ENCODE measurements at places on chromosomes 2 and 18.

DNA sequence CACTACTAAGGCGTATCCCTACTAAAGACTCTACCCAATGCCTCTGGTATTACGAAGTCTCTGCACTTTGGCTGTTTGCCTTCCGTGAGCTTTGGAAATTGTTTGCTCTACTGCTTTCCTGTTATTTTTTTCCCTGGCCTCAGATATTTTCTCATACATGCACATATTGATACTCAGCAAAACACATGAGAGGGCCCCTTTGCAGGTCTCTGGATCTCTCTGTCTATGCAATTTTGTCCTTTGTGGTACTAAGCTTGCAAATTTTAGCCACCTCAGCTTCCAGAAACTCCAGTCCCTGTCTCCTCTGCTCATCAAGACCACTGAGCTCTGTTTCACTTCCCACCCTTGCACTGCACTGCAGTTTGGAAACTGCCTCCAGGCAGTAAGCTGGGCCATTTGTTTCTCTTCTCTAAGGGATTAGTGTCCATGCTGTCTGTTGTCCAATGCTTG is 46.6 kb downstream of the TAF1B start:
- no peak for DNase-seq

GRCh38 chr2:115880558-115880957 is 1438.1 kb downstream of the DPP10 start:
- DNase-seq, result no peak

- DNase-seq, result no peak
Measured at GRCh38 chr2:48414640-48414979, 115.3 kb upstream of the STON1 start.

- DNase-seq, result peak; percentile 53
Measured at GRCh38 chr2:39593439-39594393, 72.0 kb upstream of the TMEM178A start.

GRCh38 chr2:150873396-150873772 is 385.9 kb upstream of the RND3 start:
- no peak for DNase-seq

GRCh38 chr2:227853204-227853629 is 18.2 kb upstream of the DAW1 start:
- DNase-seq, result peak; percentile 16

GRCh38 chr2:236715077-236715476 is 145.5 kb downstream of the ACKR3 start:
- DNase-seq, result no peak

DNA sequence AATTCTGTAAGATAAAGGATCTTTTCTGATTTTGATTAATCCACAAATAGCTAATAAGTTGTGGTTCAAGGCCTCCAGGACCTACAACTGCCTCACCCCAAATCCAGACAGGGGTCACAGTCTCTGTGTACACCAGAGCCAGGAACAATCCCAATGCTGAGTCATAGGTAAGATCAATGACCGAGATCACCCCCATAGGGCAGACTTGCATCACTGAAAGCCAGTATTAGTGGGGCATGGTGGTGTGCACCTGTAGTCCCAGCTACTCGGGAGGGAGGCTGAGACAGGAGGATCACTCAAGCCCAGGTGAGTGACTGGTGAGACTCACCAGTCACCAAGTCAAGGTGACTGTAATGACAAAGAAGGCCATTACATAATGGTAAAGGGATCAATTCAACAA is 12.9 kb downstream of the PARD6G start:
- no peak for DNase-seq

Data from HFF-Myc (cell line).